ENCODE measurements at places on chromosomes 13 and 19. TPM values are rescaled to one million over a fixed set of nuclear protein-coding genes. Genes with fewer than 3 reads are reported as not detected.

Gene DHDH
- 1.2 TPM for total RNA-seq

Gene COL4A1
- 27.5 TPM for total RNA-seq

Gene SLC25A41
- total RNA-seq, result 0.36 TPM

Gene ZNF614
- 3.6 TPM for total RNA-seq

Gene CDC42EP5
- 18.2 TPM for total RNA-seq

Gene APC2
- total RNA-seq, result 0.48 TPM

Gene PRR12
- total RNA-seq, result 11.7 TPM

Gene TBXA2R
- 0.64 TPM for total RNA-seq

Gene SMIM44
- total RNA-seq, result not detected

Gene PROZ
- total RNA-seq, result not detected

Gene NFIC
- 68.2 TPM for total RNA-seq

Gene DIAPH3
- total RNA-seq, result 5.7 TPM

Gene CDX2
- not detected for total RNA-seq

Gene KLK12
- total RNA-seq, result 153 TPM

Gene ANGPTL8
- total RNA-seq, result not detected

Gene SRRM5
- 0.12 TPM for total RNA-seq

Gene PEAK3
- total RNA-seq, result 0.08 TPM

Gene BCAM
- 13.3 TPM for total RNA-seq

Gene SHISA7
- total RNA-seq, result not detected

Gene ZNF112
- total RNA-seq, result 2.2 TPM

Gene SPIB
- total RNA-seq, result 0.44 TPM

Gene MIA
- total RNA-seq, result 7.5 TPM

Gene PTPRH
- 3.6 TPM for total RNA-seq

Gene DZIP1
- total RNA-seq, result 5.4 TPM

Gene PPP1R13L
- 186 TPM for total RNA-seq

Gene PLVAP
- 22.6 TPM for total RNA-seq

Gene GRIK5
- total RNA-seq, result 0.32 TPM

Gene FKBP8
- 125 TPM for total RNA-seq

Gene C19orf81
- not detected for total RNA-seq

Gene ZNF784
- 3.8 TPM for total RNA-seq

Gene ZNF44
- total RNA-seq, result 9.1 TPM

Gene TIMM50
- total RNA-seq, result 55.6 TPM

Gene KLK11
- total RNA-seq, result 209 TPM

Gene AMER2
- not detected for total RNA-seq

Gene SBSN
- total RNA-seq, result 1,433 TPM

Gene CGB8
- total RNA-seq, result not detected

Gene OR7C1
- total RNA-seq, result not detected

Gene LIPE
- total RNA-seq, result 10.8 TPM

Gene STARD13
- 2.3 TPM for total RNA-seq

Gene NLRP5
- total RNA-seq, result not detected

Gene ATP4A
- not detected for total RNA-seq

Gene OR7D4
- total RNA-seq, result not detected

Gene C19orf44
- 1.8 TPM for total RNA-seq

Gene POU4F1
- 0.08 TPM for total RNA-seq

Gene CRX
- total RNA-seq, result not detected

All from esophagus mucosa (tissue), 1 donor.